ENCODE measurements at places on chromosomes 5 and 9.

- DNase-seq = no peak
These were observed 267.0 kb upstream of the NUDT12 start for GRCh38 chr5:103829585-103829984.

DNA sequence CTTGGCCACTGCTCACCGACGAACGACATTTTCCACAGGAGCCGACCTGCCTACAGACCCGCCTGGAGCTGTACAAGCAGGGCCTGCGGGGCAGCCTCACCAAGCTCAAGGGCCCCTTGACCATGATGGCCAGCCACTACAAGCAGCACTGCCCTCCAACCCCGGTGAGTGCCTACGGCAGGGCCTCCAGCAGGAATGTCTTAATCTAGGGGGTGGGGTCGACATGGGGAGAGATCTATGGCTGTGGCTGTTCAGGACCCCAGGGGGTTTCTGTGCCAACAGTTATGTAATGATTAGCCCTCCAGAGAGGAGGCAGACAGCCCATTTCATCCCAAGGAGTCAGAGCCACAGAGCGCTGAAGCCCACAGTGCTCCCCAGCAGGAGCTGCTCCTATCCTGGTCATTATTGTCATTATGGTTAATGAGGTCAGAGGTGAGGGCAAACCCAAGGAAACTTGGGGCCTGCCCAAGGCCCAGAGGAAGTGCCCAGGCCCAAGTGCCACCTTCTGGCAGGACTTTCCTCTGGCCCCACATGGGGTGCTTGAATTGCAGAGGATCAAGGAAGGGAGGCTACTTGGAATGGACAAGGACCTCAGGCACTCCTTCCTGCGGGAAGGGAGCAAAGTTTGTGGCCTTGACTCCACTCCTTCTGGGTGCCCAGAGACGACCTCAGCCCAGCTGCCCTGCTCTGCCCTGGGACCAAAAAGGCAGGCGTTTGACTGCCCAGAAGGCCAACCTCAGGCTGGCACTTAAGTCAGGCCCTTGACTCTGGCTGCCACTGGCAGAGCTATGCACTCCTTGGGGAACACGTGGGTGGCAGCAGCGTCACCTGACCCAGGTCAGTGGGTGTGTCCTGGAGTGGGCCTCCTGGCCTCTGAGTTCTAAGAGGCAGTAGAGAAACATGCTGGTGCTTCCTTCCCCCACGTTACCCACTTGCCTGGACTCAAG is 1.5 kb downstream of the CSF2 start:
- DNase-seq = no peak

DNA sequence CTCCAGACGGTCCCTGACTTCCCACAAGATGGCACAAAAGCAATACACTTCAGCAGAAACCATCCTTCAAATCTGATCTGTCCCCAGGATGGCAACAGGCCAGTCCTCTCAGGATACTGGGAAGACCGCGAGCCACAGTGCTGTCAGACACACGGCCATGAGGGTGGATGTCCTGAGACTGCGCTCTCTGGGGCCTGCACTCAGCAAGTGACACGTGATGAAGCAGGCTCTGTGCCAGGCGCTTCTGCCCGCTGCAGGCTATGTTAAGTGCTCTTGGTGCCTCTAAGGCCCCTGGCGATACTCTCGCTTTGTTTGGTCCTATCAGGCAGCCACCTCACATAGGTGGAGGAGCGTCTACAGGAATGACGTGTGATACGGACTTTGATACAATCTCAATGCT is 7.1 kb downstream of the BRD9 start:
- no peak for DNase-seq

- DNase-seq = no peak
These were observed 201.8 kb downstream of the CDH12 start for GRCh38 chr5:22651355-22651754.

- no peak for DNase-seq
These were observed 247.4 kb upstream of the CHD1 start for GRCh38 chr5:99176186-99176585.

- no peak for DNase-seq
These were observed 50.9 kb downstream of the CERT1 start for GRCh38 chr5:75460532-75460931.

DNA sequence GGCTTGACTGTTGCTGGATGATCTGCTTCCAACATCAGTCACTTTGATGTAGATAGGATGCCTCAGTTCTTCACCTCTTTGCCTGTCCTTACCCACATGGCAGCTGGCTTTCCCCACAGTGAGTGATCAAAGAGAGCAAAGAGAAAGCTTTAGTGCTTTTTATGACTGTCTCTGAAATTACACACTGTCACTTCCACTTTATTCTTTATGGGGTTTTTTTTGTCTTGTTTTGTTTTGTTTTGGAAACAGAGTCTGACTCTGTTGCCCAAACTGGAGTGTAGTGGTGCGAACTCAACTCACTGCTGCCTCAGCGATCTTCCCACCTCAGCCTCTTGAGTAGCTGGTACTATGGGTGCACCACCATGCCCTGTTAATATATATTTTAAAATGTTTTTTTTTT is 32.4 kb upstream of the C5orf24 start:
- DNase-seq = no peak

GRCh38 chr5:65876970-65877369 is 49.4 kb upstream of the ERBIN start:
- no peak for DNase-seq
